ENCODE measurements at places on chromosomes 5 and 9.

DNA sequence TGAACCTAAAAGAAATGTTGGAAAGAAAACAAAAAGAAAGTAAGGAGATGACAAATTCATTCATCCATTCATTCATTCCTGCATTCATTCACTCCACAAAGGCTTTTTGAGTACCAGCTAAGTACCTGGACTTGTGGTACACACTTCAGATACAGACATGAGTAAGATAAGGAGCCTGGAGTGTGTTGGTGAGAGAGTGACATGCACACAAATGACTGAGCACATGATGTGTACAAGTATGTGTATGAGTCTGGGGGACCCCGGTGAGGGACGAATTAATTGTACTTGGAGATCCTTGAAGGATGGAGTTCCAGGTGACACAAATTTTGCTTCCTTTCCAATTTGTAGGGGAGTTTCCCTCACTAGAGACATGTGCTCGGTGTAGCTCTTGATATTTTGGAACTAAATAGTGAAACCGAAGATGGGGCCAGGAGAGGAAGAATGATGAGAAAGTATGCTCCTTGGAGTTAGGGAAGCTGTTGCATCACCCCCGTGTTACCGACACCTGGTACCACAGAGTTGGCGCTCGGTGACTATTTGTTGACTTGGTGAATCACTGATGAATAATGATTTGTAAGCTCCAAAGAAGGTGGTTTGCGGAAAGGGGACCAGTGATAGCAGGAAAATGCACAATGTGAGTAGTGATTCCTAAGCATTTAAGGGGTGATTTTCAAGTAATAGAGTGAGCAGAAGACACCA, 509.8 kb downstream of the CCDC171 start:
- no peak for DNase-seq

GRCh38 chr5:169707686-169708085, 70.6 kb downstream of the DOCK2 start:
- DNase-seq, result no peak

GRCh38 chr9:109512170-109512756, 14.2 kb upstream of the PTPN3 start:
- peak; percentile 61 for DNase-seq

- no peak for DNase-seq
These were observed 123.2 kb downstream of the DCP2 start for GRCh38 chr5:113099822-113100221.
